ENCODE measurements at places on chromosomes 12 and 14.
A peak's percentile ranks its signal among the peaks of the same experiment; 100 is the strongest.

DNA sequence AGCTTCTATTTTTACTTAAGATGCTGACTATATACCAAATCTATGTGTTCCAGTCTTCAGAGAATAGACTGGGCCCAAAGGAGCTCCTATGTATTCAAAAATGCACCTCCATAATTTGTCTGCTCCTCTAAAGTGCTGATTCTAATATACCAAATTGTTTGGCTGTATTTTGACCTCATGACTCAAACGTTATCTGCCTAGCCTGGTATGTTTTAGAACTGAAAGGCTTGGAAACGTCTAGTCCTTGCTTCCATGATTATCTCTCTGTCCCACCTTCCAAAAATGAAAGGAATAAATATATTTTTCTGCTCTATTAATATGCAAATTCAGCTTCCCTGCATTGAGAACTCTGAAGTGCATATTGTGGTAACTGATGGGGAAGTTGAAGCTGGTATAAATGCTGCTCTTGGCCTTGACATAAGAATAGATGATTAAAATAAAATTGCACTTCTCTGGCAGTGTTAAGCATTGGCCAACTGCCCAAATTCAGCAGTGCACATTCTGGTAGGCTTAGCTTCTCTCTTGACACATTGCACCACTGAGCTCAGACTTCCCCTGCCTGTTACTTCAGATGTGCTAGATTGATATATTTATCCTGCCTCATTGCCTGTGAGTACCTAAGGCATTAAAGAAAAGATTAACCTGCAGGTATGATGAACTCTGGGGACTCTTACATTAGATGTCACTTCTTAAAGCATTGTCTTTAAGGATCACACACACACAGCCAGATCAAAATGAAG is 882.3 kb downstream of the RPS29 start:
- no peak for DNase-seq

GRCh38 chr14:43249116-43249515 is 1258.0 kb downstream of the FSCB start:
- DNase-seq, result no peak

DNA sequence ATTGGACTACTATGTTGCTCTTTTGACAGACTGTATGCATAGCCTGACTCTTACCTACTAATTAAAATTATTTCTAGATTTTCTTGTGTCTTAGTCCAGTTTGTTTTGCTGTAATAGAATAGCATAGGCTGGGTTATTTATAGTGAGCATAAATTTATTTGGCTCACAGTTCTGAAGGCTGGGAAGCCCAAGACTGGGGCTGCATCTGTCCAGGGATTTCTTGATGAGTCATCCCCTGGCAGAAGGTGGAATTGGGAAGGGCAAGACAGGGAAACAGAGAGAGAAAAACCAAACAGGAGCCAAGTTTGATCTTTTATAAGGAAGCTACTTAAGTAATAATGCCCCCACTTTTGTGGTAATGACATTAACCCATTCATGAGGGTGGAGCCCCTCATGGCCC is 759.2 kb upstream of the LRFN5 start:
- no peak for DNase-seq

DNA sequence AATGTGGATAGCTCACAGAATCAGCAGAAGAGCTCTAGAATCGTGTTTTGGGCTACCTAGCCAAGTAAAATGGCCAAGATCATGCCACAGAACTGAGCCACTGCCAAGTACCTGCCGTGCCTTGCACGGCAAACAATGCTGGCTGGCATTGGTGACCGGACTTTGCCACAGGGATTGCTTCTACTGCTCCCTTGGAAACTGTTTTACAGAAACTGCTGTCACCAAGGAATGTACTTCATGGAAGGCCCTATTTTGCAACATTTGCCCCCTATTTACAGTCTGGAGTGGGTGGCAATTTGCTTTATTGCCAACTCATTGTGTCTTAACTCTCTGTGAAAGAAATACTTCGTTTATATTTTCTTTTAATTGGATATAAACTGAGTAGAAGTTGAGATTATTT is 49.0 kb downstream of the BORCS5 start:
- no peak for DNase-seq

GRCh38 chr12:54984658-54985376 is at the start of gene TESPA1:
Gene TESPA1, minus strand, starts transcription at chr12:54984762. Its CDS starts 10,200 bp downstream, at chr12:54974562.
- DNase-seq, result peak; percentile 78

- DNase-seq, result no peak
Measured at GRCh38 chr14:75905147-75905904, 76.5 kb downstream of the TGFB3 start.

GRCh38 chr14:23183479-23183878 is at the start of gene SLC7A8:
Gene SLC7A8, minus strand, starts transcription at chr14:23183660. Its CDS starts 746 bp downstream, at chr14:23182914.
- no peak for DNase-seq

DNA sequence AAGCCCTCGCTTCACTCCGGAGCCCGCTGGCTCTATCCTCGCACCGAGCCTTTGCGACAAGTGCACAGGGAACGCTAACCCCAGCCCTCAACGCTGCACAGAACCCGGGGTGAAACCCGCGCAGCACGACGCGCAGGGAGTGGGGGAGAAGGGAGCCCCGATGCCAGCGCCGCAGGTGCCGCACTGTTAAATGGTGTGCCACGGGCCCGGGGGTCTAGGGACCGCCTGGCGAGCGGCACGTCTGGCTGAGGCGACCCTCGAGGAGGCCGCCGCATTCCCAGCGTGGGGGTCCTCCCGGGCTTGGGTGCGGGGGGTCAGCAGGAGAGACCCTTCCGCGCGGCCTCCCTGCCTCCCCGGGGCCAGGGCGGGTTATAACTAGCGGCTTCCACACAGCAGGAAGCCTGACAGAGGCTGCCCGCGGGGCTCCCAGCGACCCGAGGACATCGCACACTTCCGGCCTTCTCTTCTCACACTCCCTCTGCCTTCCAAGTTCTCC is 23.8 kb upstream of the LRTM2 start:
- DNase-seq, result no peak

- DNase-seq, result no peak
Measured at GRCh38 chr12:93851257-93851671, 174.1 kb downstream of the CRADD start.

- peak; percentile 11 for DNase-seq
Measured at GRCh38 chr12:105420659-105421240, 90.3 kb downstream of the C12orf75 start.

- no peak for DNase-seq
Measured at GRCh38 chr12:106600503-106600902, 17.7 kb downstream of the RFX4 start.

- no peak for DNase-seq
Measured at GRCh38 chr12:78864403-78864869, at the start of gene SYT1. Gene SYT1, plus strand, starts transcription at chr12:78864774.

GRCh38 chr12:106582249-106582591 is 584 bp upstream of the RFX4 start:
- no peak for DNase-seq

DNA sequence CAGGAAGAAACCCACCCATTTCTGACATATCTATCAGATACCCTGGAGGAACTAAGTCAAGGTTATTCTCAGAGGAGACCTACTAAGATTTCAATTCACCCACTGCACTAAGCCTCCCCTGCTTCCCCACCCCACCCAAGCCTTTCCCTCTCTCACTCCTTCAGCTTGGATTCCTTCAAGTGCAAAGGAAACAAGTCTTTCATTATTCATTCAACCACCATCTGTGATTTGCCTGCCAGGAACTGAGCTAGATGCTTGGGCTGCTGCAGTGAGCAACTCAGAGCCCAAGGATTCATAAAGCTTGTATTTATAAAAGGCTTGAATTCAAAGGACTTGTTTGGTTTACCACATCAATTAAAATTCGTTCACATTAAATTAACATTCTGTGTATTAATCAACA is 161.3 kb downstream of the GXYLT1 start:
- no peak for DNase-seq

- DNase-seq, result no peak
Measured at GRCh38 chr12:58291106-58291505, 349.7 kb downstream of the ATP23 start.

DNA sequence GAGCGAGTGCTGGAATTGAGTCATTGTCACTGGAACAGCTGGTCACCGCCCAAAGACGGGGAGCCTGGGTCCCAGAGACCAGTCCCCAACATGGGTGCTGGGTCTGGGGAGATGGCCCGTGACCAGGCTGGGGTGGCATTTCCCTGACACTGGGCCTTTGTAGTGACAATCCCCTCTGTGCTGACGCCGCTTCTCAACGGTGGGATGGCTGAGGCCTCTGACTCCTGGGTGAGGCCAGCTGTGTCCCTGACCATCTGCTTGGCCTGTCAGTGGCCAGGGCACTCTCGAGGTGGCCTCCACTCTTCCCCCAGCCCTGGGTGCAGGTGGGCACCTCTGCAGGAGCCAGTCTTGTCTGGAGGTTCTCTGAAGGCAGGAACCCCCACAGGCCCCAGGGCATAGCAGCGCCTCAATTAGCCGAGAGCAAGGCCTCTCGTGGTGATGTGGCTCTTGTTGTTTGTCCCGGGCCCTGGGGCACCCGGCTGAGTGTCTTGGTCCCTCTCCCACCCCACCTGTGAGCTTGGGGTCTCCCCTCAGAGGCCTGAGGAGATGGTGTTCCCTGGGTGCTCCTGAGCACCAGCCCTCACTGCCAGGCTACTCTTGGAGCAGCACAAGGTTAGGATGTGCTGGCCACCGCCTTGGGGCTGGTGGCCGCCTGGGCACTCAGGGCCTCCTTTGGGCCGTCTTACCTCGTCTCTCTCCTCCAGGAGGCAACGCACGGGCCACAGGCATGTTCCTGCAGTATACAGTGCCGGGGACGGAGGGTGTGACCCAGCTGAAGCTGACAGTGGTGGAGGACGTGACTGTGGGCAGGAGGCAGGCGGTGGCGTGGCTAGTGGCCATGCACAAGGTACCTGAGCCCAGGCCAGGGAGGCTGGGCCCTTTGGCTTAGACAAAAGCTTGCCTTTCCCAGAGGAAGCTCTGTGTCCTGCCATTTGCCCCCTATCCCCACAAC is 16.6 kb downstream of the ZFYVE21 start:
- DNase-seq, result no peak

DNA sequence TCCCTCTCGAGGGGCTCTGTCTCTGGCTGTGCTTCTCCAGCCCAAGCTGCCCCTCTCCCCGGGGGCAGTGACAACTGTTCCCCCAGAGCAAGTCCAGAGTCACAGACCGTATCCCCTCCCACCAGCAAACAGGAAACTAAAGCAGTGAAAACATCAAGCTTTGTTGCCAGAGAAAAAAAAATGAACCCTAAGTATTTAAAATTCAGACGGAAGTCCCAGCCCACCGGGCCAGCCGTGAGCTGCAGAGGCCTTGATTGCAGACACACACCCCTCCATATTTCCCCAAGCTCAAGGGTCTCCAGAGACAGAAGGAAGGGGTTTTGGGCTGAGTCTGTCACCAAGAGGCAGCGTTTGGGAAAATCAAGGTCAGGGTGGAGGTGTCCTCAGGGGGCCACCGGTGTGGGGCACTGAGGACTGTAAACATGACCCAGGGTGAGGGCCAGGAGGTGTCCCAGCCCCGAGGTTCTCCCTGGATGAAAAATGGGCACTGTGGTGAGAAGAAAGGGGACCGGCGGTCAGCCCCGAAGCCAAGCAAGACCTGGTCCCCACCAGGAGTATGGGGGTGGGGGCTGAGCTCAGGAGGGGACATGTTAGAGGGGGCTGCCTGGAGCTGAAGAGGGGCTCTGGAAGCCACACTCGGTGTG is 7.7 kb downstream of the PHETA1 start:
- no peak for DNase-seq

GRCh38 chr14:93702946-93703345 is 85.3 kb downstream of the PRIMA1 start:
- no peak for DNase-seq

DNA sequence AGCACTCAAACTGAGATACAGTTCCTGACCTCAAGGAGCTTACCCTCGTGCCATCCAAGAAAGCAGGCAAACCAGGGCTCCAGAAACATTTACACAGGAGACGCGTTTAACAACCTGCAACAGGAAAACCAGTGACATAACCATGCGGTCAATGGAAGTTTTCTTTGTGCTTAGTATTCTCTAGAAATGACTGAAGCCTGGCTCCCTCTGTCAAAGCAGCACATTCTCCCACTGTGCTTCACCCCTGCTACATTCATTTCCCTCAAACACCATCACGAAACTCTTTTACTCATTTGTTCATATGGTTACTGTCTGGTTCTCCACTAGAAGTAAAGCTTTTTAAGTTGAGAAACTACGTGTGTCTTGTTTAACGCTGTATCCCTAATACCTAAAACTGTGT is 161.3 kb upstream of the CCND2 start:
- DNase-seq, result no peak

- no peak for DNase-seq
Measured at GRCh38 chr12:54232790-54233189, 44.0 kb upstream of the SMUG1 start.

DNA sequence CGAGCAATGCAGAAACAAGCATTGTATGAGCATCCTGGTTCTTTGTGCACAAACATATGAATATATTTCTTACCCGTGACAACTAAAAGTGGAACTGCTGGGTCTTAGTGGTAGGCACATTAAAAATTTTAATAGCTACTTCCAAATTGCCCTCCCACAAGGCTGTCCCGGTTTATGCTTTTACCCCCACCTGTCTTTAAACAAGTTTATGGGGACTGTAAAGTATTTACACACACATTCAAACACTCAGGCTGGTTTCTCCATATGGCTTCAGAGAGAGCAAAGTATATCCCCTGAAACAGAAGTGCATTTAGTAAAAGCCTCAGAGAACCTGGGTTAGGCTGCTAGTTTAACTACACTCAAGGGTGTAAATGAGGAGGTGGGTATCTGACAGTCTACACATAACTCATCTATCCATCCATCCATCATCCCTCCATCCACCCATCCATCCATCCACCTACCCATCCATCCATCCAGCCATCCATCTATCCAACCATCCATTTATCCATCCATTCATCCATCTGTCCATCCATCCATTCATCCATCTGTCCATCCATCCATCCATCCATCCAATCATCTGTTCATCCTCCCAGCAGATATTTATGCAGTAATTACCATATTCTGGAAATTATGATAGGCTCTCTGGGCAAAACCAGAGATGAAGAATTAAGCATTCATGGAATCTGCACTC is 75.7 kb upstream of the DICER1 start:
- no peak for DNase-seq

GRCh38 chr14:42869681-42870080 is 1263.0 kb downstream of the LRFN5 start:
- DNase-seq, result no peak

DNA sequence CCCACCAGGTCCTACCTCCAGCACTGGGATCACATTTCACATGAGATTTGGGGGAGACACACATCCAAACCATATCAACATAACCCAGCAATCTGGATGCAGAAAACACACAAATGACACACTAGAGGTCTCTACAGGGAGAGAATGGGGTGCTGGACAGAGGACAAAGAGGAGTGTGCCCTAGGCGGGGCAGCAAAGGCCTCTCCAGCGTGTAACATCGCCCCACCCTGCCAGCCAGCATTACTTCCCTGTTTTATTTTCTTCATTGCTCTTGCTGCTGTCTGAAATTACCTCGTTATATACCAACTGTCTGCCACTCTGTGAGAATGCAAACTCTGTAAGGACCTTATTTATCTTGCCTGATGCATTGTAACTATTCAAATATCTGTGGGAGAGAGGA is 61.1 kb downstream of the RIMBP2 start:
- DNase-seq, result no peak

DNA sequence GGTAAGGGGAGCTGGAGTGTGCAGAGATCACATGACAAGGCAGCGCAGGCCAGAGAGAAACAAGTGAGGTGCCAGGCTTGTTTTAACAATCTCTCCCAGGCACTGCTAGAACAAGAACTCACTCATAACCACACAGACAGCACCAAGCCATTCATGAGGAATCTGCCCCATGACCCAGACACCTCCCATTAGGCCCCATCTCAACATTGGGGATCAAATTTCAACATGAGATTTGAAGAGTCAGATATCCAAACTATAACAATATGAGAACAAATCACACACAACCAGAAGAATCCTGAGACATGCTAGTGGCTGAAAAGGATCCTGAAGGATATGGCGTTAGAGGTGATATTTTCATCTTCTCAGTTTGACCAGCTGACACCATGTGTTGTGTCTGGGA is 21.9 kb downstream of the OR6J1 start:
- DNase-seq, result no peak
